ENCODE measurements at places on chromosomes 13 and 19. TPM values are rescaled to one million over a fixed set of nuclear protein-coding genes. Genes with fewer than 3 reads are reported as not detected.

Gene PRODH2
- not detected for total RNA-seq

Gene FAM124A
- total RNA-seq, result 2.2 TPM

Gene KLK14
- not detected for total RNA-seq

Gene USP12
- total RNA-seq, result 25.6 TPM

Gene ZGLP1
- 0.22 TPM for total RNA-seq

Gene PSPN
- total RNA-seq, result 0.87 TPM

Measured in uterine smooth muscle cell (primary cell).